ENCODE measurements at places on chromosomes 2 and 18.

GRCh38 chr2:148350199-148350598 is 294.4 kb upstream of the EPC2 start:
- no peak for DNase-seq

DNA sequence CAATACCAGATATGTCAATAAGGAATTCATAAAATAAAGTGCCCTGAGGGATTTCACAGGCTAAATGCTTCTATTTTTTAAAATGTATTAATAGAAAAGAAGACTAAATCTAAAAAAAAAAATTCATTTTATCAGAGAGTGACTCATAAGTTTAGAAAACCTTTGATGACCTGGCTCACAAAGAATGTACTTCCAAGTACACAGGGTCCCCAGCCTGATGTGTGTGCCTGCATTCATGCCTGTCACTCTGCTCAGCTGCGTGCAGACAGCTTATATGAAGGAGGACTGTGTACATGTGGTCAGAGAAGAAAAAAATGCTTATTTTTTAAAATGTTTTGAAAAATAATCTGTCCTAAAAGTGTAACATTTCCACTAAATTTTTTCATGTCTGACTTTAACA is 3.0 kb upstream of the CPS1 start:
- DNase-seq, result no peak

- DNase-seq, result no peak
These were observed 4.0 kb downstream of the CASP10 start for GRCh38 chr2:201186982-201187381.

- DNase-seq, result no peak
These were observed 19.6 kb upstream of the KIF3C start for GRCh38 chr2:26001743-26002351.

- no peak for DNase-seq
These were observed 55.6 kb upstream of the ACMSD start for GRCh38 chr2:134782792-134783191.

DNA sequence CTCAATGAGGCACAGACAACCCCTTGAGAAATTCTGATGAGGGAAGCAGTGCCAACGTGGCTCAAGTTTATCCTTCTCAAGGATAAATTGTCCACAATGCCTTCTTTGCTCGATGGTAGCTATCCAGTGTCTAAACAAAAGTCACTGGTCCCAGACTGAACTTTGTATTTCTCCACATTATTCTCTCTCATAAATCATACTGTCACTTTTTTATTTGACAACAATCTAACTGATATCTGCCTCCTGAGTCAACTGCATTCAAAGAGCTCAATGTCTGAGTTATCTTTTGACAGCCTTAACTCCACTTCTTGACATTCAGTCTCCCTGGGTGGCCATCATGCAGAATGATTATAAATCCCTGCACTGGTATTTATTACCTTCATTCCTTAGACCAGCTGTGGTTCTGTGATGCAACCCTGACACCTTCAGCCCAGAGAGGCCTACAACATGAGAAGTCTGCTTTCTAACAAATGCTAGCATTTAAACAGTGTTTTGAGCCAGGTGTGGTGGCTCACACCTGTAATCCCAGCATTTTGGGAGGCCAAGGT is 38.2 kb downstream of the IMMT start:
- DNase-seq, result no peak

GRCh38 chr18:54812885-54813284 is 15.4 kb upstream of the RAB27B start:
- DNase-seq, result no peak

DNA sequence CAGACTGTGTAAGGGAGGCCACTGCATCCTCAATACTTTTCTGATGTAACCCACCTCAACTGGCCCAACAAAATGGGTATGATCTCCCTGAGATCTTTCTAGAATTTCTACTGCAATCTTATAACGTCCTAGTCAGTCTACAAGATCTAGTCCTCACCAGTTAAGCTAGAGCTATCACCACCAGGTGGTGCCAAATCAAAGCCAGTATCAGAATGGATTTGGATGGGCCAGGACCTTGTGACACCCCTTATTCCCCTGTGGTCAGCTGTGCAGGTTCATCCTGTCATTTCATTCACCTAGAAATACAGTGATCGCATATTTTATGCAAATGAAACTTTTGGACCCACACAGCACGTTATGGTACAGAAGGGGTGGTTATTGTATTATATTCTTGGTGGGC is 90.3 kb downstream of the OLA1 start:
- no peak for DNase-seq

GRCh38 chr2:121360566-121361300 is 75.7 kb upstream of the TFCP2L1 start:
- no peak for DNase-seq

All from stimulated activated CD8-positive, alpha-beta memory T cell treated with anti-CD3 and anti-CD28 coated beads, Interleukin-7, amount 100 ng/mL, for 24 hours (primary cell).